ENCODE measurements at places on chromosomes 6 and 20.

GRCh38 chr6:109315341-109316110 is 66.7 kb downstream of the CD164 start:
- no peak for DNase-seq

DNA sequence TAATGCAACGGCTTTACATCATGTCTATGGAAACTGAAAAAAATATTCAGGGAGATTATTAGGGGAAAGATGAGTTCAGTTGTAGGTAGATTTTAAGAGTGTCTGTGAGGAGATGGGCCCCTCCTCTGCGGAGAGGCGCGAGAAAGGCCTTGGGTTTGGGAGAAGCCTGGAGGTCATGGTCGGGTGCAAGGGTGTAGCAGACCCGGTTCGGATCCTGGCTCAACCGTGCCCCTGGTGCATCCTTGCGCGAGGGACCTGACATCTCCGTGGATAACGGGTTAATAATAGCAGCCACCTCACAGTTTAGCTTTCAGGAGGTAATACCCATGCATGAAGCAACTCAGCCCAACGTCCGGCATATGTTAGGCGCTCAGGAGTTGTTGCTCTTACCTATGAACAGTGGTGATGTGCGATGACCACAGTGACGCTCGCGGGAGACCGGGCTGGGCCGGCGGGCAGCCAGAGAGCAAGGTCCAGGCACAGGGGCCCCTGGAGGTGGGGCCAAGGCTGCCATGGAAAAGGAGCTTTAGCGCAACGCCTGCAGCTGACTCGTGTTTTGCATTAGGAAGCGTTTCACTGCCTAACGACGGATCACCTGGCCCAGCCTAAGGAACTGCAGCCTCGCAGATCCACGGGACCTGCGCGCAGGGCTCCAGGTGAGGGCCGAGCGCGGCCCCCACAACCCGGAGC is 146.4 kb upstream of the ARID1B start:
- DNase-seq = no peak

DNA sequence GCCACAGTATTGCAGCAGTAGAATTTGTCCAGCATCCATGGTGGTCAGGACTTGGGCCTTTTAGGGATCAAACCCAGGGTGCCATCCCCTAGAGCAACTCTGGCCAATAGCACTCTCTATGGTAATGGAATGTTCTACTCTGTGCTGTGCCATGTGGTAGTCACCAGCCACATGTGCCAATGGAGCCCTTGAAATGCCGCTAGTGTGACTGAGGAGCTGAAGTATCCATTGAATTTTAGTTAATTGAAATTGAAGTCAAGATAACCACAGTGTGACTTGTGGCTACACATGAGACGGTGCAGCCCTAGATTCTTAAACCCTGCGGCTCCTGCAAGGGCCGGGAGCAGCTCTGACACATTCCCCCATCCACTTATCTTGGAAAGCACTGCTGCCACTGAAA is 54.6 kb downstream of the SLC2A10 start:
- no peak for DNase-seq

- DNase-seq = no peak
Observed at GRCh38 chr6:46925563-46926253, 4.0 kb upstream of the ADGRF5 start.

- DNase-seq = no peak
Observed at GRCh38 chr6:45462190-45463134, 84.7 kb upstream of the SUPT3H start.

DNA sequence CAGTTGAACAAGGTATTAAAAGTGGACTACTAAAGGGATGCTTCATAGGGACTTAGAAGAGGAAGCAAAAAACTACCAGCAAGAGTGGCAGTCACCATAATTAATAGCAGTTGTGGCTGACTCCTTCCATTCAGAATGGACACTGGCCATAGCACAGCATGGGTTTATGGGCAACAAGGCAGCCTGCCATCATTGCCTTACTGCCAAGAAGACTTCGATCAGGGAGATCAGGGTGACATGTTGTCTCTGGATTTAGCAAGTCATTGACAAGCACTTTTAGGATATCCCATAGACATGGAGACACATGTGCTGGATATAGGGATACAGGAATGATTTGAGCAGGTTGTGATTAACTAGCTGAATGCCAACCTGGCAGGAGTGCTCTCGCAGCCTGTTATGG is 35.3 kb upstream of the RIPOR2 start:
- no peak for DNase-seq
